CD4-positive, alpha-beta T cell treated with Interleukin-12 subunit alpha and Interleukin-12 subunit beta, for 1 hour (primary cell): ENCODE measurements at places on chromosomes 4 and X.

- DNase-seq: no peak
Observed at GRCh38 chr4:130073145-130073790, 977.3 kb downstream of the C4orf33 start.

- DNase-seq: no peak
Observed at GRCh38 chr4:123401271-123402120, 4.9 kb downstream of the SPRY1 start.

DNA sequence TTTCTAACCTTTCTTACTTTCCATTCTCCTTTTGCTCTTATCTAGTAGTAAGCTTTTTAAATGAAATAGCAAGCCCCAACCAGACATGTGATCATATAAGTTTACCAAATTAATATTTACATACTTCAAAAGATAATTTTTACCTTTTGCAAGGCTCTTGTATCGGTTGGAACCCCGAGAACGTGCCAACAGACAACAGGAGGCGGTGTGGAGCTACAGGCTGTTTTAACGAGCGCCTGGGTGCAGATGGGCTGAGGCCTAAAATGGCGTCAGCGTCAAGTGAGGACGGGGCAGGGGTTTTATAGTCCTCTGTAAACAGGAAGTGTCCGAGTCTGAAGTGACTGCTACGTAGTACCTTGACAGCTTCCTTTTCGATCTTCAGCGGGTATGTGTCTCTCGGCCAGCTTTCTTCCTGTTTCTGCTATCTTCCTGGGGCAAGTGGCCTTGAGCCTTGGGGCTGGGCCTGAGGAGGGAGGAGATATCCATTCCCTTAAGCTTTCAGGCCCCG lies 342.7 kb downstream of the GALNTL6 start:
- DNase-seq: no peak

DNA sequence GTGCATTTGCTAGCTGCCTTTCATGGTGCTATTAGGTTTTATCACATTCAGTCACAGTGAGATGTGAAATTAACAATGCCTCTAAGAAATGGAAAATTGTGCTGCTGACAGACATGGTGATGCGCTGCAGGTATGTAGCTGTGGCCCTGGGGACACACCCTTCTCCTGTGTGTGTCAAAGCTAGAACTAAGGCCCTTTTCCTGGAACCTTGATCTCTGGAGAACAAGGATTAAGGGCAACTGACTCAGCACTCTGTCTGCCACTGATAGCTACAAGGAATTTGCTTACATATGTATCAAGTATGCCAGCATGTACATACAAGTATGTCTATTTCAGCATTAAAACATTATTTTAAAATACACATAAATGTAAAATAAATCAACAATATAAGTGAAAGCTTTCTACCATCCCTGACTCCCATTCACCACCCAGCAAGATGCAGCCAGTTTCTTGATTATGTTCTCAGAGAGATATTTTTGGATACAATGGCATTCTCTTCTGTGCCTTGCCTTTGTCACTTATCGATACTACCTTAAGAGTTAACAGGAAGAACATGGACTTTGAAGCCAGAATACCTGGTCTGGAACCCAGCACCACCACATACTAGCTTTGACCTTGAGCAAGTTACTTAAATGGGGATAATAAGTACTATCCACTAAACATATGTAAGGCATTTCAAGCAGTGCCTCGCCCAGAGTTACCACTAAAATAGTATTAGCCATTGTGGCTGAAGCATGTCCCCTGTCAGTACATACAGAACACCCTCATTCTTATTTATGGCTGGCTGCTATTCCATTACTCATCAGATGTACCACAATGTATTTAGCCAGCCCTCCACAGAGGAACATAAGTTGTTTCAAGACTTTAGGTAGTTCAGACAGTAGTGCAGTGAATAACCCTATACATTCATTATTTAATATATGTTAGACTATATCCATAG lies 68.5 kb downstream of the NPNT start:
- DNase-seq: no peak

DNA sequence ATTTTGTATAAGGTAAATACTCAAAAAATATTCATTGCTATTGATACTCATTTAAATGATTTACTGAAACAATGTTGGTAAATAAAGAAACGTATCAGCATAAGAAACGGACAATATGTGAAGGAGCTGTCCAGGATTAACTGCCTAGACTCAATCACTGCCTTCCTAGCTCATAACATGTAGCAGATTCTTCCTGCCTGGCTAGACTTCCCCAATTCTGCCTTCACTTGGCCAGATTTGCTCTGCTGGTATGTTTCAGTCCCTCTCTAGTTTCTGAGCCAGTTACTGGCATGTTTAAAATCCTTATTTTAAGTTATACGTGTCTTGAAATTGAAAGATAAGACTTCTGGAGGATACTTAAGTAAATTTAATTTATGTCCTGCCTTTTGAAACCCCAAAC lies 740.3 kb downstream of the CENPC start:
- no peak for DNase-seq

GRCh38 chr4:3311095-3311372 lies 18.2 kb downstream of the RGS12 start:
- DNase-seq: no peak

DNA sequence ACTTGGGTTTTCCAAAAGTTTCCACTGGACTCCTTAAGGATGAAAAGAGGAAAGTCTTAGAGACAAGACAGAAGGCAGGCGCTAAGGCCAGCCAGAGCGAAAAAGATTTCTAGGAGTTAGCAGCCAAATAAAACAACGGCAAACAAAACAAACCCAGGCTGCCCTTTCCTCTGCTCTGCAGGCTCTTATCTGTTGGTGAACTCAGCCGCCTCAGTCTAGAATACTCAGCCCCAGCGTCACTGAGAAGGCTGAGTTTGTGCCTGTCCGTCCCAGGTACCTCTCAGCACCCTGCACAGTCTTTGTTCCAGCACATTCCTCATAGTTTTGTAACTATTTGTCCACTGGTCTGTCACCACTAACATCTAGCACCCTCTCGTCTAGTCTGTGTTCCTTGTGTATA lies 75.6 kb upstream of the FAM9C start:
- DNase-seq: no peak

GRCh38 chrX:99795495-99795894 lies 614.6 kb downstream of the PCDH19 start:
- DNase-seq: no peak

GRCh38 chr4:136314686-136315085 lies 1217.6 kb downstream of the PCDH18 start:
- no peak for DNase-seq

DNA sequence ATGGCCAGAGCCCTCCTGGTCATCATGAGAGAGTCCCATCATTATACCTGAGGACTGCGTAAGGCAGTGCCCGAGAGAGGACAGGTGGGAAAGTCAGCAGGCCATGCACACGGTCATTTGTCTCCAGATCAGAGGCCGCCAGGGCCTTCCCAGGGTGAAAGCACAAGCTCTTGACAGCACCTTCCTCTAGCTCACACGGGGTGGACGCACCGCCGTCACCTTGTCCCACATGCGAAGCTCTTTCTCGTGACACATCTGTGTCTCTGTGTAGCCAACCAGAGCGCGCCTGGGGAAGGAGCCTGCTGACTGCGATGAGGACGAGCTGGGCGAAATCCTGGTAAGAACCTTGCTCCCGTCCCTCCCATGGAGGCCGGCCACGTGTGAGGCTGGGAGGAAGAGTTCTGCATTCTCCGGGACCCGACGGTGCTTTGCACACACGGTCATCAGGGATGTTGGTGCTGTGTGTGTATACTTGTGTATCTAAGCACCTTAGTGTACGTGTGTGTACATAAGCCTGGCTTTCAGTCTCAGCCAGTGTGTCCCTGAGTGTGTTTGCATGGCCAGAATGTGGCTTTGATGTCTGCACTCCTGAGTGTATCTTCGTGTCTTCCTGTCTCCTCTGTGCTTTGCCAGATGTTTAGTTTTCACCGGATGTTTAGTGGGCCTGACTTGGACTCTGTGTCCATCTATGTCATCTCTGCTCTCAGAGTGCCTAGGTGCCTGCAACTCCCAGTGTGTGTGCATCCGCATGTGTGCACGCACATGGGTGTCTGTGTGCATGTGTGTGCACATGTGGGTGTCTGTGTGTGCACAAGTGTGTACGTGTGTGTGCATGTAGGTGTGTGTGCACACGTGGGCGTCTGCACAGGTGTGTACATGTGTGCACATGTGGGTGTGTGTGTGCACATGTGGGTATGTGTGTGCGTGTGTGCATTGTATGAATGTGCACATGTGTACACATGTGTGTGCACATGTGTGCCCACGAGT lies 15.1 kb downstream of the ATP5ME start:
- no peak for DNase-seq

GRCh38 chrX:17735406-17735805 lies 1.9 kb upstream of the SCML1 start:
- DNase-seq: no peak

DNA sequence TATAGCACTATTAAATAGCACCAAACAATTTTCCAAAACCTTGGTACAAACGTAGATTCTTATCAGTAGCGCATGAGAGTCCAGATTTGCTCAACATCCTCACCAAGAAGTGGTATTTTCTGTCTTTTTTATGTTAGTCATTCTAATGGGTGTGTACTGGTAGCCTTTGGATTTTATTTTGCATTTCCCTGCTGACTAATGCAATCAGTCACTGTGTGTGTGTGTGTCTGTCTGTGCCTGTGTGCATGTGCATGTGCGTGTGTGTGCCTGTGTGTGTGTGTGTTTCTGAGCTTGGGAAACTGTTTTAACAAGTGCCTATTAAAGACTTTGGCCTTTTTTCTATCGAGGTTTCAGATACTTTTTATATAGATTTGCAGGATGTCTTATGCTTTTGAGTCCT lies 82.2 kb upstream of the MAGEA10 start:
- no peak for DNase-seq

DNA sequence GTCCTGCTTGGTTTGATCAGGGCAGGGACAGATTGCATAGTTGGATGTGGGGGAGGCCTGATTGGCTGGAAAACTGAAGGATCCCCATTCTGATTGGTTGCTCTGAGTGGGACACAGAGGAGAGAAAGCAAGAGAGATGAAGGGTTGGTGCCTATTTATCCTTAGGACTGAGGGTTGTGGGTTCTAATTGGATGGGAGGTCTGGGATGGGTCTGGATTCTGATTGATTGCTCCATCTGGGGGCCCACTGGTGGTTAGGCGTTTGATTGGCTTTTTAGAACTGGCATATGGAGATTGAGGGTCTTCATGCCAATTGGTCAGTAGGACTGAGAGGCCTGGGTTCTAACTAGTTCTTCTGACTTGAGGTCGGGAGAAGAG lies 644 bp upstream of the EBP start:
- DNase-seq: no peak

DNA sequence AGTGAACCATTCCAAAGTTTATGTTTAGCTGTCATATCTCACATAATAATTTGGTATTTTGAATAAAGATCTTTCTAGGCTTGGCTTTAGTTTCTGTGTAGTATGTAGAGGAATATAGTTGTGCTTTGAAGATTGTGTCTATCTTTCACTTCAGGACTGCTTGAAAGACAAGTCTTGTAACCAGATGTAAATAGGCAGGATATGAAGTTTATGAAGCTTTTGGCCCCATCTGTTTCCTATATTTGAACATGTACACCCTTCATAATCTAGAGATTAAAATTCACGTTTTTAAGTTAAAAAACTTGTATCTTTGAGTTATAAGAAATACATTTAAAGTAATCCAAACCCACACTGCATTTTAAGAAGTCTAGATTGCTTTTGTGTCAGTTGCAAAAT lies 11.7 kb upstream of the FREM3 start:
- no peak for DNase-seq

DNA sequence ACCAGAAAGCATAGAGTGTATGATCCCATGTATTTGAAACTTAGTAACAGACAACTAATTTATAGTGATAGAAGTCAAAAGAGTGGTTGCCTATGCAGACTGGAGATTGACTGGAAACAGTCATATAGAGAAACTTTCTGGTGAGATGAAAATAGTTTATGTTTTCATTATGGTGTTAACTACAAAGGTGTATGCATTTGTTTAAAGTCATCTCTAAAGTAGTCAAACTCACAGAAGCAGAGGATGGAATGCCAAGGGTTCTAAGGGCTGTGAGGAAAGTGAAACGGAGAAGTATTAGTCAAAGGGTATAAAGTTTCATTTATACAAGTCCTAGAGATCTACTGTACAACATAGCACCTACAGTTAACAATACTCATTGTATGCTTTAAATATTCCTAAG lies 45.8 kb downstream of the ENOX2 start:
- DNase-seq: no peak
